ENCODE measurements at places on chromosomes 7 and 10.

DNA sequence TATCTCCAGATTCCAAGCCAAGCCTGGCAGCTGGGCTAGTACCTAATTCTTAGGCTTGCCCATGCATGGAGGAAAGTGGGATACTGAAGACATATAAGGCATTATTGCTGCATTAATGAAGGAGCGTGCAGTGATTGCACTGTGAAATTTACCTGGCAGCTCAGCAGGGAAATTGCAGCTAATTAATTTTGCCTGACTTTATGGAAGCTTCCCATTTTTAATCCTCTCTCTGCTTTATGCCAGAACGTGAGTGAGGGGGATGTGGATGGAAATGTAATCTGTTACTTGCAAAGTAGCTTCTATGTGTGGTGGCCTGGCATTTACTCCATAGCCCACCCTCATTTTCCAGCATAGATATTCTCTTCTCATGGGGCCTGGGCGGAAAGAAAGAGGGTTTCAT, 134.9 kb downstream of the SH2D4B start:
- DNase-seq = no peak

DNA sequence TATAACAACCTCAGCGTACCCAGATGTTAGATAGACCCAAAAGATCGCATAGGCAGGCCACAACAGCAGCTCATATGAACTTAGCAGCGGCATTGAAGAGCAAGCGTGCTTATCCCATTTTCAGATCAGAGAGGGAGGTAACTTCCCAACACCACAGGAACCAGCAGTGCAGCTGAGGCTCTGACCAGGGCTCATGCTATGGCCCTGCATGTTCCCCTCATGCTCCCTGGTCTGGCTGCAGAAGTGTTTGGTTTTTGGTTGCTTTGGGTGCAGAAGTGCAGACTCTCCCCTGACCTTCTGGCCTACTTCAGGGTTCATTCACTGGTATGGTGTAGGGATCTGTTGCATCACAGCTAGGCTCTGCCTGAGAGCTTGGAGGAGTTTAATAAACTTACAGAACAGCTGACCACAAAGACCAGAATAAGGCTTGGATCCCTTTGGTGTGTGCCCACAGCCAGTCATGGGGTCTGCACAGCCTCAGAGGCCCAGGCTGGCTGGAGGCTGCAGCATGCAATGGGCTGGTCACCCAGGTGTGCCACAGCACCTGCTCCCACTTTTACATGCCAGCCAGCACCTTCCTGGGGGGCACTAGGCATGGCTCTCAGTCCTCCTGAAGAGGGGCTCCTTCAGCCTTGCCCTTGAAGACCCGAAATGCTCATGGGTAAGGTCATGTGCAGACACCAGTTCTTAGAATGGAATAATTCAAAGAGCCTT, 9.1 kb upstream of the CXCL12 start:
- DNase-seq = no peak

GRCh38 chr7:33821970-33822369, 83.4 kb upstream of the BMPER start:
- DNase-seq = no peak

- DNase-seq = no peak
These were observed 19.3 kb downstream of the AOC1 start for GRCh38 chr7:150871601-150872000.

GRCh38 chr7:151937286-151937685, 19.0 kb upstream of the GALNTL5 start:
- no peak for DNase-seq

- no peak for DNase-seq
These were observed 52.0 kb downstream of the P4HA1 start for GRCh38 chr10:73044378-73045285.

DNA sequence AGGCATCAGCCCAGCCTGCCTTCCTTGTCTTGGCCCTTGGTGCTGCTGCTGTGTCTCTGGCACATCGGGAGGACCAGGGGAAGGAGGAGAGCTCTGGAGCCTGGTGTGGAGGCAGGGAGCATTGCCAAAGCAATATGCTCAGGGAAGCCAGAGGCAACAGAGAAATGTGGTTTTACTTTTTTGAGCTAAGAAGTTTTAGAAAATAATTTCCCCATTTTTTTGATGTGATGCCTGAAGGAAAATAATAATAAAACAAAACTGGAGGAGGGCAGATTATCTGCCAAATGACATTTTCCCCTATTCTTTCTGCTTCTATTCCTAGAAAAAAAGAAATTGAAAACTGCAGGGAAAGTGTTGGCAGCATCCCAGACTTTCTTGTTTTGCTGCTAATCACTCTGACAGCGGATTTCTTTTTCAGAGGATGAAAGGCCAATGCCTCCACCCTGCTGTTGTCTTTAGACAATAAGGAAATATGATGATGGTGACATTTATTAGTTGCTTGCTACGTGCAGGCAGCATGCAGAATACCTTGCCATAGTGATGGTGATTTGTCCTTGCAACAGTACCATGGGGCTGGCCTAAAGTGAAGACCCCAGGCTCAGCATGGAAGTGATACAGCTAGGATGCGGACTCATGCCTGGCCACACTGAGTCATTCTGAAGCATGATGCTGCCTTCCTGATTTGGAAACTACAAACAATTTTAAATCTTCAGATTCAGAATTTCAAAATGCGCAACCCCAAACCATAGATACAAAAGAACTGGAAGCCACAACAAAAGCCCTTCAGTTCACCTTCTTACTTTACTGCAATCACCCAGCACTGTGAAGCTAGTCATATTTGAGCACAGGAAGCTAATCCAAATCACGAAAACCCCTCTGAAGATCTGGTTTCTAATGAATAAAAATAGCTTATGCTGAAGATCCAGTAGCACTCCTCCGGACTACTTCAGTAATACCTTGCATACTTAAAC, 260.2 kb upstream of the TMEM72 start:
- no peak for DNase-seq

DNA sequence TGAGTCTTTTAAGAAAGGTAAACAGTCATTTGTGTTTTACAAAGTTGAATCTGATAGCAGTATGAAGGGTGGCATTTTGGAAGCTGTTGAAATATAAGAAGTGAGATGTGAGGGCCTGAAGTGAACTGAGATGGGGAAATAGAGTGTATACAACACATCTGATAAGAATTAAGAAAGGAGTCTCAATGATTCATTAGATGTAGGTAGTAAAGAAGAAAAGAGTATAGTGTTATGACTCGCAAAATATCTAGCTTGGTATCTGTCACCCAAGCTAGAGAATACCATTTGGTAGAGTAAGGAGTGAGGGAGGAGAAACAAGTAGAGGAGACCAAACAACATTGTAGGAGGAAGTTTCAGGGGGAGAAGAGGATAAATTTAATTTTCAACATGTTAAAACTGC, 5.3 kb downstream of the PTPN12 start:
- no peak for DNase-seq
